T-helper 1 cell (primary cell): ENCODE measurements at places on chromosomes 11 and 22.
A peak's percentile ranks its signal among the peaks of the same experiment; 100 is the strongest.

GRCh38 chr22:42437488-42438292, 5.5 kb upstream of the NFAM1 start:
- DNase-seq = peak; percentile 78

DNA sequence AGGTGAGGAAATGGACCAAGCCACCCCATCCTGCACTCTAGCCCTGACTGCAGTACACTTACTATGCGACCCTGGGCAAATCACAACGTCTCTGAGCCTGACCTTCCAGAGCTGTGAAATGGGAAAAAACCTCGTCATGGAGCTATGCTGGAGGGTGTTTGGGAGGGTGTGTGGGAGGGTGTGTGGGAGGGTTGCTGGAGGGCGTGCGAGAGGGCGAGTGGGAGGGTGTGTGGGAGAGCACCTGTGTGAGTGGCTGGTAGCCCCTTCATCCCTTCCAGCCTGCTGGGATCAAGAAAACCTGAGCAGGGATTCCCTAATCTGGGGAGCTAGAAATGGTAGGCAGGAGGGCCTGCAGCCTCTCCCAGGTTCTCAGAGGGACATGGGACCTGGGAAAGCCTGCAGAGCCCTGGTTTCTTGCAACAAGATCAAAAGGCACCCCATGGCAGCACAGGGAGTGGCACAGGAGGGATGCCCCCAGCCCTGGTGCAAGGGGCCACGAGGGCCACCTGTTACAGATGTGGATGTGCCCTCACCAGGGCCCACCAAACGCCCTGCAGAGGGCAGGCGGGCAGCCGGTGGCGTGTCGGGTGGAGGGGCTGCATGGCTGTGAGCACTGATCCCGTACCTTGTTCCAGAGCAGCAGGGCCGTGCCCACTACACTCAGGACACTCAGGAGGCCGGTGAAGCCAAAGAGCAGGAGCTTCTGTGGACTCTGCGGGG, 23.2 kb downstream of the NFAM1 start:
- DNase-seq = no peak

DNA sequence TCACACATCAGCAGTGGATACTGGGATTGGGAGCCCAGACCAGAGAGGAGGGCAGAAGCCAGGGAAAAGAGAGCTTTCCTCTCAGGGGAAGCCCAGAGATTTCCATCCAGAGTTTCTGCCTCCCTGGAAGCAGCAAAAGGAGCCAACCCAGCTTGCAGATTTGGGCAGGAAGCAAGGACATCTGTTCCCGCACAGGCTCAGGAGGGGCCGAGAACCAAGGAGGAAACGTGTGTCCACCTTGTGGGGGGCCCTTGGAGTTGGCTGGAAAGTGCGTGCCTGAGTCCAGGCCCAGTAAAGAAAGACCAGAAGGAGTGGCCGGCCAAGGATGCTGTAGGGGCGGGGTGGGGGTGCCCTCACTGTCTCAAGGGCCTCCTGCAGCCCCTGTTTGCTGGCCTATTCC, 6.0 kb upstream of the NPTXR start:
- DNase-seq = no peak

DNA sequence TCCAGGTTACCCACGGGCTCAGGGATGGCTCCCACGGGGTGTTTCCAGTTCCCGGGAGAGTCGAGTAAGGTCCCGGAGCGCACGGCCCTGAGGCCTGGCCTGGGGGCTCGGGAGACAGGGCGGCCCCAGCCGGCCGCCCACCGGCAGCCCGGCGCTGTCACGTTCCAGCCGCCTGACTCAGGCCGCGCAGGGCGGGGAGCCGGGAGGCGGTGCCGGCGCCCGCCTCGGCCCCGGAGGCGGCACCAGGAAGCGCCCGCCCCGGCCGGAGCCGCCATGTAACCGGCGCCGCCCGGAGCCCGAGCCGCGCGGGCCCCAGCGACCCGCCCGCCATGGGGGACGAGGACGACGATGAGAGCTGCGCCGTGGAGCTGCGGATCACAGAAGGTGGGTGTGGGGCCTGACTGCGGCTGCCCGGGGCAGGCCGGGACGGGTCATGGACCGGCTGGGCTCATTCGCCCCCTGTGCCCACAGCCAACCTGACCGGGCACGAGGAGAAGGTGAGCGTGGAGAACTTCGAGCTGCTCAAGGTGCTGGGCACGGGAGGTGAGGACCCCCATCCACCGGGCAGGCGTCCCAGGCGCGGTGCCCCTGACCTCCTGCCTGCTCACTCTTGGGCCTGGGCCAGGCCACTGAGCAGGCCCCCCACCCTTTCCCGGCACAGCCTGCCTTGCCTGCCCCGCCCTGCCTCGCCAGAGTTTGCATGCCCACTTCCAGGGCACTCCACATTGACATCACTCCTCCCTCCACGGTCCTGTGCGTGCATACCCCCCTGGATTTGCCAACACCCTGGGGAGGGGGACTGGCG, at the start of gene RPS6KA4:
RPS6KA4 (plus strand) TSS at position 256 of the 805 bp plus-strand sequence; CDS start at position 330, 74 bp downstream.
- DNase-seq = no peak

DNA sequence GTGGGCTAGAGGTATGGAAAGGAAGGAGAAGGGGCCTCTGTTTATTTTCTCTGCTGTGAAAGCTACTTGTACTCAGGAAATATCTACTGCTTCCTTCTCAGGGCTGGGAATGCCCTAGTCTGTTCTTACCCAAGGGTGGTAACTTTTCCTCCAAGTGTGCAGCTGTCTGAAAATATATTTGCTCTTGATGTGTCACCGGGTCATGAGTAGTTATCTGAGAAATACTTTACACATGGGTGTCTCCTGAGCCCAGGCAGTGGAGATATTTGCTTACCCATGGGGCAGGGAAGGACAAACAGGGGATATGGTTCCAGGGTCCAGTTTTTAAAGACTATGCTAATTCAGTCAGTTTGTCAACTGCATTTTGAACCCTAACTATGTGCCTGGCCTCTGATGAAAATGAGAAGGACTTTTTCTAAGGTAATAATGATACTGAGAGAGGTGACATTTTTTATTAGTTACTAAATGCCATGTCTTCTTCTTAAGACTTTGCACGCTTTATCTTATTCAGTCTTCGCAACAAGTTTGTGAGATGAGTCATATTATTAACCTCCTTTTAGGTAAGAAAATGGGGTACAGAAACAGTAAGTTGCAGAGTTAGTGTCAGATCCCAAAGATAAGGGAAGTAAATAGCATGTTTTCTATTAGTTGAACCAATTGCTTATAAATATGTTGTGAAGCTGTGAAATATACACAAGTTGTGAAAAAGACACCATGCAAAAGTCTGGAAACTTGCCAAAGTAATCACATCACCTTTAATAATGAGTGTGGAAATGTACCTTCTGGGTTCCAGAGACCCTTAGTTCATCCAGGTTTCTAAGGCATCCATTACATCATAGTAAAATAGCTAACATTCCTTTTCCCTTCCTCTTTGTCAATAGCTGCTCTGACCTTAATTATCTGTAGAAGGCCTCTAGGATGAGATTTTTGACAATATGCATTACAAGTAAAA, 22.9 kb downstream of the SYTL2 start:
- no peak for DNase-seq

GRCh38 chr11:12165237-12165875, 55.0 kb downstream of the MICAL2 start:
- no peak for DNase-seq

GRCh38 chr11:68938816-68939582, 35.3 kb downstream of the IGHMBP2 start:
- DNase-seq = no peak

DNA sequence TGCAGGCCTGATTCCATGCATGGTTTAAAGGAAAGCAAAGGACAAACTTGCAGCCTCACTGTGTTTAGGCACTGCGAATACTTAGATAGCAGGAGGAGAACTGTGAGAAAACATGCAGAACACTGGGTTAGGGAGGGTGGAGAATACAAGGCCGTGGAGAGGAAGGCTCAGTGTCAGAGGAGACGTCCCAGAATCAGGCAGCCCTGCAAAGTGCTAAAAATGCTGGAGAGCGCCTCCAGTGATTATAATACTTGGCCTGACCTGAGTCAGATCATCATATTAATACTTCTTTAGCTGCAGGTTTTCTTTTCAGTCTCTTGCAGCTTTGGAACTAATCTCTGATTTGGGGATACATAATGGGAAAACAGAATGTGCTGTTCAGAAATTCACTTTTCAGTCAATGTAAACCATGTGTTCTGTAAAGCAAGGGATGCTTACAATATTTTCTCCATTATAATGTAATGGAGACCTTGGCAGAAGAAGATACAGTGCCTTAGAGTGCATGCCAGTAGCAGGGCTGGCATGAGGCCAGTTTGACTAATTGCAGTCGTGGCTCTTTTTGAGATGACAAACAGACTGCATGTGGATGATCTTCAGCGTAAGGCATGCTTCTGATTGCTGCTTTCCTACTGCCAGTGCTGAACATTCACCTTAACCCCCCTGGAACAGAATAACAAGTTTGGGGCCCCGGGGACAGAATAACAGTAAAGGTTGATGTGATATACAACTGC, 16.8 kb downstream of the EXT2 start:
- DNase-seq = no peak

- DNase-seq = no peak
These were observed 2.3 kb downstream of the GAB2 start for GRCh38 chr11:78415338-78415737.

DNA sequence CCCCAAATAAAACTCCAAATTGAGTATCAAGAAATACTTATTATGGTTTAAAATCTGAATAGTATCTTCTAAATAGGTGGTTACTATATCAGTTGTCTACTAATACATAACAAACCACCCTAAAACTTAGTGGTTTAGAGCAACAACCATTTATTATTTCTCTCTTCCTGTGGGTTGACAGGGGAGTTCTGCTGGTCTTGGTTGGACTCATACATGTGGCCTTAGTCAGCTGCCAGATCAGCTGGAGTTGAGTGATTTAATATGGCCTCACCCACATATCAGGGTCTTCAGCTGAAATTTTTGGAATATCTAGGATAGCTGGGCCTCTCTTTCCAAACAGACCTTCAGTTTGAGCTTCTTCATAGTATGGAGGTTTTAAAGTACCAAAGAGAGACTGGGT, 34.5 kb downstream of the C11orf65 start:
- no peak for DNase-seq

GRCh38 chr11:101866619-101867491, 48.0 kb upstream of the CEP126 start:
- no peak for DNase-seq
